ENCODE measurements at places on chromosomes 16 and 17.

DNA sequence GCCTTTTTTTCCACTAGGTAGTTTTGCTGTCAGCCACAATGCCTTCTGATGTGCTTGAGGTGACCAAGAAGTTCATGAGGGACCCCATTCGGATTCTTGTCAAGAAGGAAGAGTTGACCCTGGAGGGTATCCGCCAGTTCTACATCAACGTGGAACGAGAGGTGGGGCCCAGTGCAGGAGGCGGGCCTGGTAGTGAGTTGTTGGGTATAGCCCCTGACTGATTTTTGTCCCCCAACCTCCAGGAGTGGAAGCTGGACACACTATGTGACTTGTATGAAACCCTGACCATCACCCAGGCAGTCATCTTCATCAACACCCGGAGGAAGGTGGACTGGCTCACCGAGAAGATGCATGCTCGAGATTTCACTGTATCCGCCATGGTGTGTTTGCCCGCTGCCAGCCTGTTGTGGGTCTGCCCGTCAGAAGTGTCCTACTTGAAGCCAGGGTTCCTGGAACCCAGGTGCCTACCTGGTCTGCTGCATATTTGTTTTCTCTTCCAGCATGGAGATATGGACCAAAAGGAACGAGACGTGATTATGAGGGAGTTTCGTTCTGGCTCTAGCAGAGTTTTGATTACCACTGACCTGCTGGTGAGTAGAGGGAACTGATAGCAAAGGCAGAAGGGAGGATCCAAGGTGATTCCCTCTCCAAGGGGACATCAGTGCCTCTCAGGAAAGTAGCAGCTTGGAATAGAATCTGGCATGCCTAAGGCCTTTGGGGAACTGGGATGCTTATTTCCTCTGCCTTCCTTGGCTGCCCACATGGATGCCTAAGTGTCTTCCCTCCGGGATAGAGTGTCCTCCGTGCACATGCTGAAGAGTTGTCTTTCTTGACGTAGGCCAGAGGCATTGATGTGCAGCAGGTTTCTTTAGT lies 1.9 kb upstream of the CD68 start:
- no peak for DNase-seq

- DNase-seq: no peak
These were observed 23.0 kb downstream of the RARA start for GRCh38 chr17:40331743-40332641.

GRCh38 chr17:39252788-39253460 lies 27.2 kb upstream of the STAC2 start:
- no peak for DNase-seq

DNA sequence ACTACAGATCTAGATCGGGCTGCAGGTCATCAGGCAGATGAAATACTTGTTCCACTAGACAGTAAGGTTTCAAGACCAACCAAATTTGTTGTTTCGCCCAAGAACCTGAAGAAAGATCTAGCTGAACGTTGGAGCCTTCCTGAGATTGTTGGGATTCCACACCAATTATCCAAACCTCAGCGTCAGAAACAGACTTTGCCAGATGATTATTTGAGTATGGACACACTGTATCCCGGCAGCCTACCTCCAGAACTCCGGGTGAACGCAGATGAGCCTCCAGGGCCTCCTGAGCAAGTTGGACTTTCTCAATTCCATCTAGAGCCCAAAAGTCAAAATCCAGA lies 14.4 kb downstream of the LRRC37B start:
- no peak for DNase-seq

- no peak for DNase-seq
These were observed 16.0 kb downstream of the SLC5A10 start for GRCh38 chr17:18967916-18968315.

- no peak for DNase-seq
These were observed 12.1 kb upstream of the DCAF7 start for GRCh38 chr17:63537991-63538692.

DNA sequence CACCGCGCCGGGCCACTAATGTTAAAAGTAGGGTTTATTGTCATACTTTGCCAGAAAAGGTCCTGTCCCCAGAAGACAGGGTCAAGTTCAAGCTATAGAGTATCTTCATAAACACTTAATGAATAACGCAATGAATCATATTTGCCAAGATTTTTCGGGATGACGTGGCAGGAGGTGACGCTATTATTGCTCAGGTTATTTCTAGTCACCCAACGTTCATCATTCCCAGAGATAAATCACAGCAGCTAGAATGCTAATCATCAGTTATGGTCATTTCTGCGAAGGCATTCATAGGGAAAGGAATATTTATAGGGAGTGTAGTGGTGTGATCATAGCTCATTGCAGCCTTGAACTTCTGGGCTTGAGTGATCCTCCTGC lies 2.0 kb downstream of the TMC5 start:
- no peak for DNase-seq

- DNase-seq: no peak
These were observed 29.0 kb downstream of the GLG1 start for GRCh38 chr16:74577882-74578366.

- peak; percentile 22 for DNase-seq
These were observed 1425.1 kb upstream of the CDH8 start for GRCh38 chr16:63461248-63461841.

GRCh38 chr17:41553987-41554680 lies 17.7 kb downstream of the KRT9 start:
- no peak for DNase-seq

DNA sequence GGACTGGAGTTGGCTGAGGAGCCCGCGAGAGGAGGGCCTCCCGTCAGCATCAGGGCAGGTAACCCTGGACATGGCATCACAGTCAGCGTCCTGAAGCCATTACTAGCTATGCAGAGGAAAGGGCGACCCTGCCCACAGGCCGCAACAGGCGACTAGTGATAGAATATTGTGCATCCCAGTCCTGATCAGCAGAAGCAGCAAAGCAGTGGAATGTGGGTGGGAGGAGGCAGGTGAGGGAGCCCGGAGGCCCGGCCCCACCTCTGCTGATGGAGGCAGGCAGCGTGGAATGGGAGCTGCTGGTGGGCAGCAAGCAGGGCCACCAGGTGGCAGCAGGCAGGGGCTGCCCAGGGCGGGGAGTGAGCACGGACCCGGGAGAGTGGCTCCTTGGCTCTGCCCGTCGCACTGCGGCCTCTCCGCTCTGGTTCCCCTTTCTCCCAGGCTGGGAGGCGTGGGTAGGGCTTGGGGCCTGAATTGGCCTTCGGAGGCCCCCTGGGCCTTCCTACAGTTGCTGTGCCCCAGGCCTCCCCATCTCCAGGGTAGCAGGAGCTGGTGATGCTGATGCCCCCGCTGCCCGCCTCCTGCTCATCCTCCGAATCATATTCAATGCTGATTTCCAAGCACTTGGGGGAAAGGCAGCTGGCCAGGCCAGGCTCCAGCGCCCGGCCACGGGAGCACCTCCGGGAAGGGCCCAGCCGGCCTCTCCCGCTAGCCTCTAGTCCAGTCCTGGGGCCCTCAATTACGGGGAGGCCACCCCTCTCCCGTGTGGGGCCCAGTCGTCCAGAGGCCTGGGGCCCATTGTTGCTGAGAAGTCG lies 20.2 kb downstream of the TSPOAP1 start:
- DNase-seq: no peak

DNA sequence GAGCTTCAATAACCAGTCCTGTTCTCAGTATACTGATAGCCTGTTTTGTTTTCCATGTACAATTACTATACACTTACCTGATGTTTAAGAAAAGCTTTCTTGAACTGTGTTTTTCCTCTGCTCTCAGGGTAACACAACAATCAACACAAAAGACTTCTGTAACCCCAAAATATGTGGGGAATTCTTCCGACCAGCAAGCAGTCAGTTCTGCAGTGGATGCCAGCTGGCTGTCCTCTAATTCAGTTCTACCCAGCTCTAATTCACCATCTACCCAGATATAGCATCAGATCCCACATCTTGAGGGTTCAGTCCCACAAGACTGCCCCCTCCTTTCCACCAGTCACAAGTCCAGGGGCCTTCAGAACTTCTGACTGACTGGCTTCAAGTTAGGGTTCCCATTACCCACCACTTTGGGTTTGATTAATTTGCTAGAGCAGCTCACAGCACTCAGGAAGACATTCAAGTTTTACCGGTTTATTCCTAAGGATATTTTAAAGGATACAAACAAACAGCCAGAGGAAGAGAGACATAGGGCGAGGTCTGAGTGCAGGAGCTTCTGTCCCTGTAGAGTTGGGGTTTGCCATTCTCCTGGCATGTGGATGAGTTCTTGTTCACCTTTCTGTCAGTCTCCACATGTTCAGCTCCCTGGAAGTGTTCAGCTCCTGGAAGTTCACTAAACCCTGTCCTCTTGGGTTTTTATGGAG lies 178.2 kb downstream of the CHD9 start:
- DNase-seq: no peak

GRCh38 chr17:48012151-48012520 lies 25.5 kb downstream of the COPZ2 start:
- peak; percentile 90 for DNase-seq

GRCh38 chr17:80124351-80124981 lies 22.5 kb downstream of the EIF4A3 start:
- no peak for DNase-seq

DNA sequence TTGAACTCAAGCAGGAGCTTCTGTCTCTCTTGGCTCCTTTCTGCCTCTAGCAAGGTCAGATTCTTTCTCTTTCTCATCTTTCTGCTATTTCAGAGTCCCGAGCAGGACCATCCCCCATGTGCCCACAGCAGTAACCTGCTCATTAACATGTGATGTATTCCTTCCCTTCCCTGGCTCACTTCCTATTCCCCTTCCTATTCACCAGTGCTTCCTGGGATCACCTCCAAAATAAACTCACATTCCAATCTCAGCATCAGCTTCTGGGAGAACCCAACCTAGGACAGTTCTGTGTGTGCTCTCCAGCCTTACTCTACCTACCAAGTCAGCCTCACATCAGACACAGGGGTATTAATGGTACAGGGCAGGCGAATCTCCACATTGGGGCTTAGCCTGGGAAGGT lies 546.4 kb upstream of the SALL1 start:
- DNase-seq: no peak

GRCh38 chr17:4332296-4332970 lies 34.0 kb downstream of the UBE2G1 start:
- DNase-seq: no peak

- DNase-seq: no peak
These were observed 24.0 kb downstream of the MXRA7 start for GRCh38 chr17:76686538-76687297.

GRCh38 chr17:81163703-81164370 lies 1.5 kb upstream of the PVALEF start:
- no peak for DNase-seq

Data from NCI-H774 (cell line).